CD8-positive, alpha-beta memory T cell (primary cell): ENCODE measurements at places on chromosomes 1 and 21. TPM values are rescaled to one million over a fixed set of nuclear protein-coding genes. Genes with fewer than 3 reads are reported as not detected.

Gene LIPI
- not detected for total RNA-seq

Gene RNU5D-1
- total RNA-seq: not detected

Gene COL16A1
- total RNA-seq: 0.85 TPM

DNA sequence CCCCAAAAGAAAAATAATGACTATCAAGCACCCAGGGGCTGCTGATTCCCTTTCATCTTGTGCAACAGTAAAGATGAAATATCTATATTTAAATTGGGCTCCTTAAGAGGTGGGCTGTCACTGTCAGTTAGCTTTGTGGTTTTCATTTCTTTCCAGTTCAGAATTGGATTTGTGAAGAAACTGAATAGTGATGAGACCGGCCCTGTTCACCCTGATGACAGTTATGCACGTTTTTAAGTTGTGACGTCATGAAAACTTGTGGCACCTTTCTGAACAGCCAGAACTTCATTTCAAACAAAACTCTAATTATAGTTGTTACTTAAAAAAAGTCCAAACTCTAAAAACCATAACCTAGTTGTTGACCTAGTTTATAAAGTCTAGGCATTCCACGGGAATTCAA lies 125.9 kb downstream of the RUNX1 start:
- no peak for DNase-seq

- DNase-seq: no peak
Observed at GRCh38 chr1:176866011-176866714, 298.3 kb downstream of the ASTN1 start.

DNA sequence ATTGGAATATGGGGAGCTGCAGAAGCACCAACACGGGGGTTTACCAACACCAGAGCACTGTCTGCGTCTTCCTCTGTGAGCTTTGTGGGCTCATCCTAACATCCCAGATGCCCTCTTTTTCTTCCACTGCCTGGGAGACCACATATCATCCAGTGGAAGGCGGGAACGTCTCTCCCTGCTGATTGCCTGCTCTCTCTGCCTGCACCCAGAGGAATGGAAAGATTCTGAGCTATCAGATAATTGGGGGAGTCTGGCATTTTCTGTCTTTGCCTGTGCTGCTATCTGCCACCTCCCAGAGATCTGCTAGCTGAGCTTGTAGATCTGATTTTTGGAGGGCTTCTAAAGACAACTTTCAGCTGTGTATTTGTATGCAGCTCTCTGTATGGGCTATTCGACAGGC lies 166.2 kb upstream of the PLXNA2 start:
- no peak for DNase-seq

DNA sequence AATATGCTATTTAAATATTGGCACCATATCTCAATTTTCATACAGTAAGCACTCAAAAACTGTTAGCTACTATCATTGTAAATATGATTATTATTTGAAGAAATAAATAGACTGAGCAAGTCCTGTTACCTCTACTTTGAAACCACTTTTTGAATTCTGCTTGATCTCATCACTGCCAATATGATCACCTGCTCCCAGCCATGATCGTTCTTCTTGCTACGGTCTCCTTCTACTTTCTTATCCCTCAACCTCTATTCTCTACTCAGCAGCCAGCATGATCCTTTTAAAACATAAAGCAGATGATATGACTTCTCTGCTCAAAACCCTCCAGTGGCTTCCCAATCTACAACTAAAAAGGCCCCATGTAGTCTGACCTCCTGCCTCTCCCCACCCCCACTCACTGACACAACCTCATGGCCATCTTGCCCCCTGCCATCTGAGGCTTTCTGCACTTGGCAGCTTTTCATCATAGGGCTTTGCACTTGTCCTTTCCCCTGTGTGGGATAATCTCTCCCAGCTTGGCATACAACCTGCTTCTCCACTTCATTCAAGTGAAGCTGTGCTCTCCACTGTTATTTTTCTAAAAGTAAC lies 27.2 kb downstream of the CD34 start:
- DNase-seq: no peak

DNA sequence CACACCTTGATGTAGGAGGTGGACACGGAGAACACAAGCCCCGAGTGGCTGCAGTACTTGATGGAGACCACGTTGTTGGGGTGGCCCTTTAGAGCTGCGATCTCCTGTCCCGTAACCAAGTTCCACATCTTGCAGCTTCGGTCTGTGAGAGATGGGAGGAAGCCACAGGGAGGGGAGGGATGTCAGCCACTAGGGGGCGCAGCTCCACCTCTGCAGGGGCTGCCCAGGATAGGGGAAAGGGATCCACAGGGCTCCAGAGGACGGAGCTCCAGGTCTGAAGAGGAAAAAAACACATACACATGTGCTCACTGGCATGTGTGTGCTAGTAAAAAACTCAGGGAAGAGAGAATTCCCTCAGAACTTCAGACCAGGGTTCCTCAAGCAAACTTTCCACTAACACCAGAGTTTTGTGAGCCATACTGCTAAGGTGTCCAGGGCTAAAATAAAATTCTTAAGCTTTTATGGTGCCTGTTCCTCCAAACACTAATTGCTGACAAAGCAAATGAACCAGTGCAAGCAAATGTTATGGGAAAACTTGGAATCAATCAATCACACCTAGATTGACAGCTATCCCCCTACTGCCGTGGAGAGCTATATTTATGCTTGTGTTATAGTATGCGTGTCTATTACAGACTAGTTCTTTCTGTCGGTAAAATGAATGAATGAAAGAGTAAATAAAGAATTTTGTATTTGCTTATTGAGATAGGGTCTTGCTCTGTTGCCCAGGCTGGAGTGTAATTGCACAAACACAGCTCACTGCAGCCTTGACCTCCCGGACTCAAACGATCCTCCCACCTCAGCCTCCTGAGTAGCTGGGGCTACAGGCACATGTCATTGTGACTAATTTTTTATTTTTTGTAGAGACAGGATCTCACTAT lies 43.7 kb downstream of the KIF21B start:
- peak; percentile 50 for DNase-seq

GRCh38 chr1:167871331-167871730 lies 42.6 kb downstream of the ADCY10 start:
- DNase-seq: no peak

GRCh38 chr1:148372731-148373130 lies 110.4 kb downstream of the PPIAL4G start:
- peak; percentile 26 for DNase-seq

DNA sequence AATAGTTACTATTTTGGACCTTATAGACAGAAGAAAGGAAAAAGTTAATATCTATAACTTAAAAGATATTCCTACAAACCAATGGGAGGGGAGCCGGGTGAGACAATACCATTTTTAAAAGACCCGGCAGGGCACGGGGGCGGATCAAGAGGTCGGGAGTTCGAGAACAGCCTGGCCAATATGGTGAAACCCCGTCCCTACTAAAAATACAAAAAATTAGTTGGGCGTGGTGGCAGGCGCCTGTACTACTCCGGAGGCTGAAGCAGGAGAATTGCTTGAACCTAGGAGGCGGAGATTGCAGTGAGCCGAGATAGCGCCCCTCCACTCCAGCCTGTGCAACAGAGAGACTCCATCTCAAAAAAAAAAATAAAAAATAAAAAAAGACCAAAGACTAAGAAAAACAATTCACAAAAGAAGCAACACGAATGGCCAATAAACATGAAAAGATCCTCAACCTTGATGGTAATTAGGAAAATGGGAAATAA lies 1.2 kb upstream of the PSMB2 start:
- DNase-seq: peak; percentile 6

GRCh38 chr1:29451368-29451892 lies 215.1 kb downstream of the PTPRU start:
- DNase-seq: no peak

GRCh38 chr1:87263281-87263680 lies 65.4 kb upstream of the LMO4 start:
- DNase-seq: no peak

DNA sequence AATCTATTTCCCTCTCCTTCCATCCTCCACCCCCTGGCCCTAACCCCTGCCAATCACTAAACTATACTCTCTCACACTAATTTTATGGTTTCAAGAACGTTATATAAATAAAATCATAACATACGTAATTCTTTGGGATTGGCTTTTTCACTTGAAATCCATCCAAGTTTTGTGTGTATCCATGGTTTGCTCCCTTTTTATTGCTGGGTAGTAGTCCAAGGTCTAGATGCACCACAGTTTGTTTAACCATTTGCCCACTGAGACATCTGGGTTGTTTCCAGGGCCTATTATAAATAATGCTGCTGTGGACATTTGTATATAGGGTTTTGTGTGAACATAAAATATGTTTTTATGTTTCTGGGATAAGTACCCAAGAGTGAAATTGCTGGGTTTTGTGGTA lies 61.4 kb downstream of the TEX35 start:
- DNase-seq: no peak

DNA sequence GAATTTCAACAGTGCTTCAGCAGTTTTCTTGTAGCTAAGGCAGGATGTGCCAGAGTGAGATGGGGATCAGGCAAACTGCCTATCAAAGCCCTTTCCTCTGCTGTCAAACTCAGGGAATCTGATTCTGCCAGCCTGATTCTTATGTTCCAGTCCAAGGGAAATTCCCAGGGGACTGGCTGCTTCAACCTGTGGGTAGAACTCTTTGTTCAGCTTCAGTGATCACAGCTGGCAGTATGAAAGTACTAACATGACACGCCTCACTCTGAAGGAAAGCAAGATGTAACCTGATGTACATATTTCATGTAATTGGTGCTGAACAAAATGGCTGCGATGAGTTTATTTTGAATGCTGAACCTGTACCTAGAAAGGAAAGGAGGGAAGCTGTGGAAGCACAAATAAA lies 40.1 kb upstream of the SLC5A9 start:
- DNase-seq: no peak
